ENCODE measurements at places on chromosomes 4 and X.

- DNase-seq, result no peak
Observed at GRCh38 chr4:164512124-164512523, 241.8 kb upstream of the SMIM31 start.

DNA sequence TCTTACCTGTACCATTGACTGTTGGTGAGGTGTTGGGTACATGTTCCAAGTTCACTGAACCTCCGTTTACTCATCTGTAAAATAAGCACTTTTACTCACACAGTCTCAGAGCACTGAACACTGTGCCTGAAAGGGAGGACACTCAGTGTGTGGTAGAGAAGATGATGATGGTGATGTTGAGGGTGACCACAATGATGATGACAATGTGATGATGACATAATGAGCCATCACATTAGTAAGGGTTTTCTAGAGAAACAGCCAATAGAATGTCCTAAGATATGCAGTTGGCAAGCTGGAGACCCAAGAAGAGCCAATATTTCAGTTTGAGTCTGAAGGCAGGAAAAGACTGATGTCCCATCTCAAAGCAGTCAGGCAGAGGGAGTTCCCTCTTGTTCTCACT is 315.4 kb upstream of the IGFBP7 start:
- DNase-seq, result no peak

DNA sequence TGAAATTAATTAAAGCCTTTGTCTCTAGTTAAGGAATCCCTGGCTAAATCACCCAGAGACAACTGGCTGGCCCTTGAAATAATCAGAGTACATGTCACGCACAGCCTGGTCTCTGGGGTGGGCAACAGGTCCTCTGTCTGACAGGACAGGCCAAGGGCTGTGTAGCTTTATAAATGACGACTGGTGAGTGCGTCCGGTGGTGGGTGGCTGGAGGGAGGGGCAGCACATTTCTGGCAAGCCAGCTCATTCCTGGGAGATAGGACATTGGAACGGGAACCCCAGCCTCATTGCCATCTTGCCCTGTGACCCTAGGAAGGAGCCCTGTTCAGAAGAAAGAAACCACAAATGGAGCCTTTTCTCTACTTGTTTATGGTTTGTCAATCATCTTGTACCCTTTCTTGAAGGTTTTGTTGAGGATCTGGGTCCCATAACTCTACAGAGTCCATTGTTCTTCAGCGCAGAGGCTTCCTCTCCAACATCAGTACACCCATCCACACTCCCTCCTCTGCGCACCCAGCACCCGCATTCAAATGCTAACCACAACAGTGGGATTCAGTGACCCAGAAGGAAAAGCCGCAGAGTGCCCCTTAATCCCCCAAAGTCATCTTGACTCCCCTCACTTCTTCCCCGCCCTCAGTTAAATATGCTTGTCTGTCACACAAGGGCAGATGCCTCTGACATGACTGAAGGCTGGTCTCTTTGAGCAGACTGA is 368.1 kb downstream of the UNC5C start:
- DNase-seq, result no peak

GRCh38 chrX:103215425-103215991 is 600 bp downstream of the BEX4 start:
- peak; percentile 34 for DNase-seq

GRCh38 chr4:81351654-81352445 is 119.9 kb downstream of the RASGEF1B start:
- peak; percentile 63 for DNase-seq

GRCh38 chr4:77921701-77922100 is 59.1 kb downstream of the MRPL1 start:
- DNase-seq, result no peak

- peak; percentile 26 for DNase-seq
Observed at GRCh38 chr4:25970226-25970675, 56.2 kb downstream of the SMIM20 start.

GRCh38 chrX:45009371-45010000 is 136.5 kb downstream of the KDM6A start:
- no peak for DNase-seq

- no peak for DNase-seq
Observed at GRCh38 chrX:78199851-78200250, 60.4 kb upstream of the TAF9B start.

DNA sequence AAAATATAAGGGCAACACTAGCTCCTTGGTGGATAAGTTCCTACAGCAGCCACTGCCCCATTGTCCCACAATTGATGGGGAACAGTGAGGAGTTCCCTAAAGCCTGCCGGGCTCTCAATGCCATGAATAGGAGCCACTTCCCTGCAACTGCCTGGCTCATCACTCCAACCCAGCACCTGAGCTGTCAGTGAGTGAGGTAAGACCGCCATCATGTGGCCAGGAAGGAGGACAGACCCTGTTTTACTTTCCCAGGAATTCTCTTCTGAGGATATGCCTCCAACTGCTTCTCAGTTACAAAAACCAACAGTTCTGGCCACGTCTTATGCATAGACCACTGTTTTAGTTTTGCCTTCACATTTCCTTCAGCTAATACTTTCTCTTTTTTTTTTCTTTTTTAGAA is 45.5 kb downstream of the SRPX start:
- DNase-seq, result no peak

GRCh38 chr4:2417765-2418649 is at the start of gene ZFYVE28:
Gene ZFYVE28 (minus strand): TSS chr4:2418645. CDS start chr4:2418323, 322 bp downstream.
- DNase-seq, result no peak

DNA sequence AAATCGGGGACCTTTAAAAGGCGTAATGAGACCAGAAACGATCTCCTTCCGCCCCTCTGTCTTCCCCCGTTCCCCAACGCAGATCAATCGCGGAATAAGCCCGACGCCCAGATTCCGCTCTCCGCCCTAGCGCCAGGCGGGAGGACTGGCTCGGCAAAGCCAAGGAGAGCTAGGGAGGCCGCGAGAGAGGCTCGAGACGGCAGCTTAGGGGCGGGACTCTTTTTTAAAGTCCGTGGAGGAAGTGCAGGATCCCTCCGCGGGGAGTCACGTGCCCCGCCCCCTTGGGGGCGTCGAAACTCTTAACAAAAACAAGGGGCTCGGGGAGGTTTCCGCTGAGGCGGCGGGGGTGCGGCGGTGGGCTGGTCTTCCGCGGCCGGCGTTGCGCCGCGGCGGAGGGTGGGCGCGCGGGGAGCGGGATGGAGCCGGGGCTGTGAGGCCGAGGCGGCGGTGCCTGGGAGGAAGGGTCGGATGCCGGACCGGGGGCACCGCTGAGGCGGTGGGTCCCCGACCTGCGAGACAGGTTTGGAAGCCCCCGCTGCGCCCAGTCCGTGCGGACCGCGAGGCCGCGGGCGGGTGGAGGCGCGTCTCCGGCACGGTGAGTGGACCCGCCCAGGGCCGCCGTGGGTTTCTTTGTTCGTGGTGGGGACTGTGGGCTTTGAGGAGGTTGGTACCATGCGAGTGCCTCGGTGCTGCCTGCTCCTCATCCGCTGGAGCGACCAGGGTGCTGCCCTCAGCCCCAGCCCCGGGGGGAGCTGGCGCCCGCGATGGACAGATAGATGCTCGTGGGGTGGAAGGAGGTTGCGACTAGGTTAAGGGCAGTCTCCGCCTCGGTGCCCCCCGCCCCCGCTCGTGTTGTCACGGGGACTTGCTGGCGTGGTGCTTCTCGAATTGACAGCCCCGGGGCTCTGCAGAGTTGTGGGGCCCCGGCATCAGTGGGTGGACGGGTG is at the start of gene CCNG2:
CCNG2 (plus strand) TSS at position 296 of the 947 bp plus-strand sequence. CDS start 1,326 bp downstream, outside the sequence.
- DNase-seq, result peak; percentile 52

GRCh38 chr4:14800977-14801376 is 201.3 kb upstream of the CPEB2 start:
- no peak for DNase-seq

GRCh38 chr4:627347-628125 is 2.2 kb downstream of the PDE6B start:
- no peak for DNase-seq

DNA sequence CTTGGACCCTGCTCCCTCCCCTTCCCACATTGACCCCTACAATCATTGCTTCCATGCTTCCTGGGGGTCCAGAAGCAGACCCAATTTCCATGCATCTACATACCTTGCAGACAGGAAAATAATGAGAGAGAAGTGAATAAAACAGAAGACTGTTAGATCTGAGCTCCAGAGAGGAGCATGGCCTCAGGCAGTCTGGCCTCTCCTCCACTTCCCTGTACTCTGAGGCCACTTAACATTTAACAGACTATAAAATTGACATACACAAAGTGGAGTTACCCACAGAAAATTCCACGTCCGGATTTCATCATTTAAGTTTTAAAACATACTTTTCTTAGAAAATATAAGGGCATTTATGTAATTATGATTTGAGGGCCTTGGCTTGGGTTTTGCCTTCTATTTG is 2.1 kb upstream of the PRSS12 start:
- DNase-seq, result no peak

GRCh38 chrX:43633757-43634156 is 22.3 kb upstream of the MAOA start:
- no peak for DNase-seq

- no peak for DNase-seq
Observed at GRCh38 chr4:306551-306961, 1.3 kb upstream of the ZNF732 start.

DNA sequence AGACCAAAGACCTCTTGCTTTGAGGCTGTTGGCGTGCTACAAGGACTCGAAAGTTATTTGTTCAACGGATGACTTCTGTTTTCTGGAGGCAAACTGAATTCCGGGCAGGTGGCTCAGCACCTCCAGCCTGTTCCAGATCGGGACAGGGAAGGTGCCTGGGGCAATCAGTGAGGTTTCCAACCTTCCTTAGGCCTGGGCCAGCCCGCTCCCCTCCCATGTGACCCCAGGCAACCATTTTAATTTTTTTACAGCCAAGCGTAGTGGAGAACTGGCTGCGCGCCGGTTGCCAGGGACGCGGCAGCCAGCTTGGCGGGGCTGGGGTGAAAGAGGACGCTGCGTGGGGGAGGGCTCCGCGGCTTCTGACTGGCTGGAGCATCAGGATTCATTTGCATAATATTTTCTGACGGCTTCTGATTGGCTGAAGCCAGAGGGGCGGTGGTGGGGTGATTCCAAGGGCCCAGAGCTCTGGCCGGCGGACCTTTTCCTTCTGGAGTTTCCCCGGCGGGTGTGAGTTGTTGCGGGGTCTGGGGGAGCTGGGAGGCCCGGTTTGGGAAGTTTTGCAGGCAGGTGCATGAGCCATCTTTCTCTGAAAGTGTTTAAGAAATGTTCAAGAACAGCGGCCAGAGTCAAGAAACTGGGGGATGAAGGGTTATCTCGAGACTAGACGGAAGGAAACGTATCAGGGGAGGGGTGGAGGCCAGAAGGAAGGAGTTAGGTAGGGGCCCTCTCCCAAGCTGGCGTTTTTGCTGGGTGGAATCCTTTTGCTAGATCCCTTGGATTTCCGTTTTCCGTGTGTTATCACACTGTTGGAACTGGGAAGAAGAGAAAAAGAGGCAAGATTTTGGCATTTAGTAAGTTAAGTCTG is at the start of gene MID1IP1:
MID1IP1 (plus strand) TSS at position 479 of the 865 bp plus-strand sequence. CDS start 3,488 bp downstream, outside the sequence.
- DNase-seq, result peak; percentile 87

GRCh38 chr4:105644257-105644656 is 64.2 kb downstream of the INTS12 start:
- no peak for DNase-seq

- no peak for DNase-seq
Observed at GRCh38 chr4:147927377-147928137, 195.7 kb downstream of the ARHGAP10 start.
